ENCODE measurements at places on chromosomes 4 and X.

GRCh38 chr4:93809773-93810172 lies 18.8 kb upstream of the ATOH1 start:
- H3K4me1 ChIP-seq: no peaks in the 10 kb centered on the region
- H3K27me3 ChIP-seq: no peaks in the 10 kb centered on the region
- DNase-seq: no peak
- no peak overlapping the region for H3K4me3 ChIP-seq
- H3K27ac ChIP-seq: no peak overlapping the region

- H3K36me3 ChIP-seq: peaks cover 2% of the 10 kb centered on the region
- no peaks in the 10 kb centered on the region for H3K27me3 ChIP-seq
Observed at GRCh38 chr4:184413261-184414046, 60.9 kb downstream of the IRF2 start.

DNA sequence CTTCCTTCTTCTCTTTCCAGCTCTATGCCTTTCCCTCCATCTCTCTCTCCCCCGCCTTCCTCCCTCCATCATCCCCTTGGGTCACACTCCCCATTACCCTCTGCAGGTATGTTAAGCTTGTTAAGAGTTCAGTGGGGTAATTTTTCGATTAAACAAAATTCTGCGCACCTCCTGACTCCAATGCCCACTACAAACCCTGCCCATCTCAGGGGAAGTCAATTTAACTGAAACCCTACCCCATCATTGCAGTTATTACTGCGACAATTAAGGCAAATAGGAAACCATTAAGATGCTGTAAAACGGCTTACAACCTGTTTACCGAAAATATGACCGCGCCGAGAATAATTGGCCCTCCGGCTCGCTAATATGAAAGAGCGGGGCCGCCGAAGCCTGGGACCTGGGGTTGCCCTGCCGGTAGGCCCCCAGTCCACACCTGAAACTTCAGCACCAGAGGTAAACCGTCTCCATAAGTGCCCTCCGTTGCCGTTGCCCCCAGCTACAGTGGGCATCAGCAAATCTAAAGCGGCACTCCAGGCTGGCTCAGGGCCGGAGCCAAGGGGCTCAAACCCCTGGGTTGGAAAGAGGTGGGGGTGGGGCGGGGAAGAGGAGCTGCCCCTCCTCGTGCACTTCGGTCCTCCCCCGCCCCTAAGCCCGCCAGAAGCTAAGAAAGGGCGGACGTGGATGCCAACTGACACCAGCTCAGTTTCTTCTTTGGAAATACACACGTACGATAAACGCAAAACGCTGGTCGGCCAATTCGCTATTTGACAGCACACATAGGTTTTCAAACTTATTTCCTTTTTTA lies 4.8 kb downstream of the ARX start:
- DNase-seq: no peak
- H3K4me3 ChIP-seq: no peak overlapping the region
- H3K36me3 ChIP-seq: no peaks in the 10 kb centered on the region
- no peaks in the 10 kb centered on the region for H3K4me1 ChIP-seq

DNA sequence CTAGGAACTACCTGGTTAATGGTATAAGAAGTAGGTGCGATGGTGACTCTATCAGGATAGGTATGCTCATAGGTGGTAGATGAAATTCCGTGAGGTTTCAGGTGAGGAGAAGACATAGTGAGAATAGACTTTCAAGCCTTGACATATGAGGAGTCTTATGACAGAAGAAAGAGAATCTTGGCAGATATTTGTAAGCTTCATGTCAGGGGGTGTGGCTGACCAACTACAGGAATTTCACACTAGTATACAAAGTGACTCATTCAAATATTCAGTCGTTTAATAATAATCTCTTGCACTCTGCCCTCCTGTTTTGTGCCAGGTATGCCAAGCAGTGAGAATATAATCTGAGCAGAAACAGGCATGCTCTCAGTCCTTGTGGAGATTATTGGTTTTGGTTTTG lies 22.8 kb downstream of the PACRGL start:
- H3K4me3 ChIP-seq: no peak overlapping the region
- H3K4me1 ChIP-seq: no peaks in the 10 kb centered on the region
- H3K27me3 ChIP-seq: no peaks in the 10 kb centered on the region
- no peak overlapping the region for H3K27ac ChIP-seq
- H3K36me3 ChIP-seq: peaks cover 36% of the 10 kb centered on the region
- no peak for DNase-seq

DNA sequence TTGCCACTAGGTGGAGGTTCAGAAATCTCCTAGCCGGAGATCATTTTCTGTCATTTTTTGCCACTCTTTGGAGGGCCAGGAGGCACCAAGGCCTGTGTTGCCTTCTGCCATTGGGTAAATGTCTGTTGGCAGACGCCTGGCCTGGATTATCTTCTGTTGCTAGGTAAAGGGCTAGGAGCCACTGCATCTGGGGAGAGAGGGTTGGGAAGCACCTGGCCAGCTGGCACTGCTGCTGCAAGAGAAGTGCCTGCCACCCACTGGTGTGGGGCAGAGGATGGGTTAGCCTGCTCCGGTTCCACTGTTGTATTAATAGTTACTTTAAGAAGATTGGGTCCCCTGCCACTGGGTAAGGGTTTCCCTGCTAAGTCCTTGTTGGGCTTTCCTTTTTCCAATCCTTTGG lies 58.1 kb downstream of the AWAT2 start:
- no peak for DNase-seq
- H3K4me3 ChIP-seq: no peak overlapping the region
- no peaks in the 10 kb centered on the region for H3K4me1 ChIP-seq
- H3K27ac ChIP-seq: no peak overlapping the region
- H3K36me3 ChIP-seq: no peaks in the 10 kb centered on the region
- no peaks in the 10 kb centered on the region for H3K27me3 ChIP-seq

- no peak overlapping the region for H3K4me3 ChIP-seq
- no peak for DNase-seq
- no peaks in the 10 kb centered on the region for H3K27me3 ChIP-seq
- H3K36me3 ChIP-seq: no peaks in the 10 kb centered on the region
- H3K27ac ChIP-seq: no peak overlapping the region
Observed at GRCh38 chr4:40185830-40186664, 10.8 kb upstream of the RHOH start.

DNA sequence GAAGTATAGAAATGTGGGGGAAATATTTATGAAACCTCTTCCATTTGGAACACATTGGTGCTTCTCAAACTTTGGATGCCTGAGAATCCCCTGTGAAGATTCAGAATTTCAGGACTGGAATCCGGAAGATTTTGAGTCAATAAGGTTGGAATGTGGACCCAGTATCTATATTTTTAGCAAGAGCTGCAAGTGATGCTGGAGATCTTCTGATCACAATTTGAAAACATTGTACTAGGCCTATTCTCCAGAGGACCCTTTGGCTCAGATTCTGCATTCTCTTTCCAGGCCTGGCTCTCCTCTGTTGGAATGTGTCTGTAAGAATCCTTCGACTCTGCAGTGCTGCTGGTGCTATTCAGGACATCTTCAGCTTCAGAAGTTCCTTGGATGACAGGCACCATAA lies 2.4 kb upstream of the PKD2 start:
- H3K27me3 ChIP-seq: no peaks in the 10 kb centered on the region
- no peak overlapping the region for H3K27ac ChIP-seq
- no peak for DNase-seq
- H3K36me3 ChIP-seq: 0 out of 2 replicates have a peak, but pooled peaks cover 2% of the 10 kb centered on the region
- H3K4me3 ChIP-seq: no peak overlapping the region

GRCh38 chr4:123824524-123824923 lies 427.9 kb downstream of the SPRY1 start:
- H3K27me3 ChIP-seq: no peaks in the 10 kb centered on the region
- DNase-seq: no peak
- H3K4me1 ChIP-seq: peaks cover 7% of the 10 kb centered on the region
- H3K36me3 ChIP-seq: no peaks in the 10 kb centered on the region

GRCh38 chr4:6594826-6595355 lies 19.9 kb downstream of the MAN2B2 start:
- no peak overlapping the region for H3K27ac ChIP-seq
- no peaks in the 10 kb centered on the region for H3K4me1 ChIP-seq
- DNase-seq: no peak
- H3K4me3 ChIP-seq: no peak overlapping the region

GRCh38 chrX:130628516-130628915 lies 226.7 kb downstream of the RBMX2 start:
- H3K4me3 ChIP-seq: no peak overlapping the region
- no peaks in the 10 kb centered on the region for H3K36me3 ChIP-seq
- DNase-seq: no peak
- no peaks in the 10 kb centered on the region for H3K27me3 ChIP-seq
- H3K27ac ChIP-seq: no peak overlapping the region

- no peaks in the 10 kb centered on the region for H3K4me1 ChIP-seq
- H3K4me3 ChIP-seq: no peak overlapping the region
- H3K27ac ChIP-seq: no peak overlapping the region
- H3K36me3 ChIP-seq: no peaks in the 10 kb centered on the region
Observed at GRCh38 chrX:130566028-130566683, 164.4 kb downstream of the RBMX2 start.

GRCh38 chr4:108042927-108043326 lies 53.2 kb downstream of the HADH start:
- no peak for DNase-seq
- H3K4me1 ChIP-seq: no peaks in the 10 kb centered on the region
- no peak overlapping the region for H3K27ac ChIP-seq
- H3K27me3 ChIP-seq: no peaks in the 10 kb centered on the region
- no peak overlapping the region for H3K4me3 ChIP-seq

Measured in SJCRH30 (cell line).